ENCODE measurements at places on chromosomes 1 and 21.

GRCh38 chr1:115648717-115649691 lies 7.2 kb downstream of the VANGL1 start:
- no peak for DNase-seq

DNA sequence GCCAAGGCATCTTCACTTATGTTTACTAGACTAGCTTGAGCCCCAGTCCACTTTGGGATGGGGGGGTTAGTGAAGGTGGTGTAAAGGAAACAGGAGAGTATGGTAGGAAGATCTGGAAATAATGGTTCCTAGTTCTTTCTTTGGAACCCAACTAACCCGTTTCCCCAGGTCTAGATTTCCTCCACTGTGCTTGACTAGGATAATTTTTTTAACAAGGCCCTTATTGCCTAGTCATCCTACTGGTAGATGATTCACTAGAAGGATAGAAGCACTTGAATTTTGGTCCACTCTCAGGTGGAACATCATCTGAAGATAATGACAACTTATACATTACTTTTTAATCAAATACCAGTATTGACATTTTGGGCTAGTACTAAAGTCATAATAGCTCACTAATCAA lies 45.9 kb upstream of the MYOCOS start:
- no peak for DNase-seq

GRCh38 chr1:41353744-41354143 lies 7.5 kb upstream of the FOXO6 start:
- no peak for DNase-seq

GRCh38 chr1:218164930-218165700 lies 120.0 kb upstream of the RRP15 start:
- no peak for DNase-seq

GRCh38 chr21:32915099-32915498 lies 110.6 kb upstream of the OLIG2 start:
- DNase-seq = no peak

GRCh38 chr1:186218654-186219352 lies 156.2 kb downstream of the TPR start:
- DNase-seq = no peak

- DNase-seq = no peak
Measured at GRCh38 chr1:167957710-167958109, 20.8 kb upstream of the MPC2 start.

- no peak for DNase-seq
Measured at GRCh38 chr1:186792870-186793581, 35.7 kb upstream of the PLA2G4A start.

- no peak for DNase-seq
Measured at GRCh38 chr1:10784998-10785727, 11.3 kb downstream of the CASZ1 start.

DNA sequence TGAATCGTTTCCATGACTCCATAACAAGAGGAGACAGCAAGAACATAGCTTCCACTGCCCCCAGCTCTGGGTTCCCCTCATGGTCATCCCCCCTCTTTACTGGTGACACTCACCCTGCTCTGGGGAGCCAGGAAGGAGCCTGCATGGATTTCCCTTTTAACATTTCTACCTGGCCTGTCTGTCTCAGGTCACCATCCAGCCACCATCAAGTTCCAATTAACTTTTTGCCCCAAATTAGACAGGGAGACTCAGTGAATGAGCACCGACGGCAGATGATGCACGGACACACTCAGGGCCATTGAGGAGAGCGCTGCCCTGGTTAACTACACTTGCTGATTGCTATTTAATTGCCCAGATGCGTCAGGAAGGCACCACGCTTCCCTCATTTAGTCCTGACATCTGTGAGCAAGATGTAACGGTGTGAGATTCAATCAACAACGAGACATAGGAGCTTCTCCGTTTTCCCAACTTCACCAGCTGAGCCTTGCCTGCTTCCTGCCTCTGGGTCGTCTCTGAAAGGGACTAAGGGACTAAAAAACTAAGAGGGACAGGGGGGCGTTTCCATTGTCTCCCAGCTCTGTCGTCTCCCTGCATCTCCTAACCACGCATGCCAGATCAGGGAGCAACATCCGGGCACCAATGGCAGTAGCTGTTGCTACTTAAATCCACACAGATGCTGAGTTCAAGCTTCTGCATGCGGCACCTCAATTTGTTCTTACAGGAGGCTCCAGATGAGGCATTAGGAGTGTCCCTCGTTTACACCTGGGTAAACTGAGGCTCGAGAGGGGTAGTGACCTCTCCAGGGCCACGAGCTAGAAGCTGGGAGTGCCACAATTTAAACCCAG lies 426.7 kb downstream of the NPHP4 start:
- no peak for DNase-seq

- no peak for DNase-seq
Measured at GRCh38 chr1:74193908-74194307, 4.1 kb downstream of the LRRIQ3 start.

- DNase-seq = no peak
Measured at GRCh38 chr1:158969855-158970254, 38.5 kb downstream of the PYHIN1 start.

DNA sequence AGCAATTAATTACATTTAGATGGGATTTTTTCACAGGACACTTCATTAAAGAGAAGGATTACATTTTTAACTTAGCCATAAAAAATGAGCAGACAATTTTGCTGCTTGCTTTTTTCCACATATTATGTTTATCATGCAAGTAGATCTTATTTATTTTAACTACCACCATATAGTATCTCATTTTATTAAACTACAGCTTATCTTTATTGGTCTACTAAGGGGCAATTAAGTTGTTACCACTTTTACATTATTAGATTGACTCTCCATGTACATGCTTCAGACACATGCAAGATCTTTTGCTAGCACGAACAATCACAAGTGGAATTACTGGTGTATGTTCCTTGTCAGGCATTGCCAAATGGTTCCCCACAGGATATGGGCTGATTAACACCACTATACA lies 99.8 kb upstream of the NFIA start:
- no peak for DNase-seq

GRCh38 chr1:184150776-184151531 lies 99.4 kb downstream of the TSEN15 start:
- no peak for DNase-seq
